ENCODE measurements at places on chromosomes 7 and 10. TPM values are rescaled to one million over a fixed set of nuclear protein-coding genes. Genes with fewer than 3 reads are reported as not detected.

The ACSL5 gene
- total RNA-seq: 9.4 TPM

DNA sequence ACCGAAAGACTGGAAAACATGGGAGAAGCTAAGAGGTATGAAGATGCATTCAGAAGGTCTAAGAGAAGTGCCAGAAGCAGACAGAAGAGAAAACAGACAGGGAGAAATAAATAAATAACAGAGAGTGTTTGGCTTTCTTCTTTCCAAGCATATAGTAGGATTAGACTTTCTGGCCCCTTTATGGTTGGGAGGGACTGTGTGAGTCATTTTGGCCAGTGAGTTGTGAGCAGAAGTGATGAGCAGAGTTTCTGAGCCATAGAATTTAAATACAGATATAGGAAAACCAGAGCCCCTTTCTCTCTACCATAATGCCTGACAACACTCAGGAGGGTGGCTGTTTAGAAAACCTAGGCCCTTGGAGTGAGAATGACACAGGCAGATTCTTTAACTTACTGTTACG, 171.0 kb downstream of the PPP1R17 start:
- no peak for DNase-seq
- H3K36me3 ChIP-seq: no peaks in the 10 kb centered on the region
- no peaks in the 10 kb centered on the region for H3K27me3 ChIP-seq
- no peak overlapping the region for H3K27ac ChIP-seq
- no peak overlapping the region for H3K4me3 ChIP-seq

DNA sequence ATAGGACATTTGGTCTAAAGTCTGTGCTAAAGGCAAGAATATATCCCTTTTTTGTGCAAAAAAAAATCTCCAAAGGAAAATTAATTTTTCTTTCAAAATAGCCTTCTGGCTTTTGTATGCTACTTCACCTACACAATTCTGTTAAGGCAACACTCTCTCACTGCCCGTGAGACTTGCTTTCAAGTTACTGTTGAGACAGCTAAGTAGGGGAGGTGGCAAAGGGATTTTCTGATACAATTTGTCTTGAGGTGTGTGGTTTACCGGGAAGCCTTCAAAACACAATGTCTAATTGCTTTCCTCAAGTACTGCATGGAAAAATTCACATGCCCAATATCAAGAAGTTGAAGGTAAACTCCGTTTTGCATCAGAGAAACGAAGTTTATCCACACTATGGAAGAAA, 50.8 kb upstream of the RSU1 start:
- no peak for DNase-seq
- H3K27ac ChIP-seq: no peak overlapping the region
- no peaks in the 10 kb centered on the region for H3K27me3 ChIP-seq
- H3K4me1 ChIP-seq: no peaks in the 10 kb centered on the region

The UPK3BL2 gene
- total RNA-seq: 0.99 TPM

The OR2A5 gene
- not detected for total RNA-seq

The DRGX gene
- total RNA-seq: not detected

DNA sequence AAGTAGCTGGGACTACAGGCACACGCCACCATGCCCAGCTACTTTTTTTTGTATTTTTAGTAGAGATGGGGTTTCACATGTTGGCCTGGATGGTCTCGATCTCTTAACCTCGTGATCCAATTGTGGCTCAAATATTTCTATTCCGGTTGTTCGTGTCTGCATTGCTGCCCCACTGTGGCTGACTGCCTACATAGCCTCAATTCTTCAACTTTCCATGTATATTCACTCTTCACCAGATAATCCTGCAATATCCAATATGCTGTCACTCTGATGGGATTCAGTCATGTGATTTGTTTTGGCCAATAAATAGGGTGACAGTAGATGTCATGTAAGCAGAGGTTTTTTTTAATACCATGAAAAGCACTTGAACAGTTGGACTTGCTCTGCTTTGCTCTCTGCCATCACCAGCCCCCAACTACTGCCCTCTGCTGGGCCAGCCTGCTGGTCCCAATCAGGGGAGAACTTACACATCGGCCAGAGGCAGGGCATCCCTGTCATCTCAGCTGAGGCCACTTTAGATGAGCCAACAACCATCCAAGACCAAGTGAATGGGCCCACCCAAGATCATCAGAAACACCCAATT, 56.7 kb downstream of the NSUN6 start:
- H3K4me1 ChIP-seq: no peaks in the 10 kb centered on the region
- H3K4me3 ChIP-seq: no peak overlapping the region
- H3K27me3 ChIP-seq: no peaks in the 10 kb centered on the region
- no peak for DNase-seq
- H3K27ac ChIP-seq: no peak overlapping the region
